Fibroblast of lung (primary cell): ENCODE measurements at places on chromosomes 1 and 21. TPM values are rescaled to one million over a fixed set of nuclear protein-coding genes. Genes with fewer than 3 reads are reported as not detected.

Gene CR1L
- under 0.01 TPM in 1 of 2 replicates, not detected in the other for total RNA-seq

Gene TARS2
- 17.3 and 27.7 TPM in 2 replicates for total RNA-seq

Gene MPL
- total RNA-seq = not detected in 2 replicates

Gene PIGR
- total RNA-seq = not detected in 2 replicates

Gene SCAMP3
- 25.2 and 33.2 TPM in 2 replicates for total RNA-seq

Gene TAS1R1
- under 0.01 and 0.17 TPM in 2 replicates for total RNA-seq

Gene RPE65
- not detected in 2 replicates for total RNA-seq

Gene PRMT6
- total RNA-seq = 10.6 and 12.3 TPM in 2 replicates

Gene USH2A
- total RNA-seq = under 0.01 TPM in 2 replicates

Gene SPRR4
- not detected in 2 replicates for total RNA-seq

Gene OR6K3
- not detected in 2 replicates for total RNA-seq

Gene IFI16
- 134 and 141 TPM in 2 replicates for total RNA-seq

Gene CNR2
- not detected in 2 replicates for total RNA-seq

Gene LENEP
- 0.26 TPM in 1 of 2 replicates, not detected in the other for total RNA-seq

Gene SNAPIN
- 72.7 and 76.5 TPM in 2 replicates for total RNA-seq

Gene PHACTR4
- 4.4 and 6.9 TPM in 2 replicates for total RNA-seq

Gene SAMSN1
- not detected in 2 replicates for total RNA-seq

Gene AMY2B
- total RNA-seq = 3.6 and 4.0 TPM in 2 replicates

Gene C4BPA
- total RNA-seq = not detected in 2 replicates

Gene EPRS1
- 193 and 273 TPM in 2 replicates for total RNA-seq

Gene ALPL
- 1.5 and 3.6 TPM in 2 replicates for total RNA-seq

Gene ZFP69
- total RNA-seq = 4.3 and 4.4 TPM in 2 replicates

Gene FCRL2
- total RNA-seq = not detected in 2 replicates

Gene DAB1
- 0.17 and 0.26 TPM in 2 replicates for total RNA-seq

Gene FCGR3A
- not detected in 2 replicates for total RNA-seq

Gene ZNF648
- not detected in 2 replicates for total RNA-seq

Gene TSTD1
- 0.66 and 0.77 TPM in 2 replicates for total RNA-seq

Gene CELSR2
- 3.1 and 3.5 TPM in 2 replicates for total RNA-seq

Gene SV2A
- 17.5 and 39.6 TPM in 2 replicates for total RNA-seq

Gene NEGR1
- 0.77 and 3.1 TPM in 2 replicates for total RNA-seq

Gene NTMT2
- total RNA-seq = not detected in 2 replicates

Gene CSMD2
- total RNA-seq = 6.9 and 7.6 TPM in 2 replicates

Gene OR2T29
- total RNA-seq = not detected in 2 replicates
